Right ventricle myocardium superior (tissue), 1 donor: ENCODE measurements at places on chromosomes 5 and 9. TPM values are rescaled to one million over a fixed set of nuclear protein-coding genes. Genes with fewer than 3 reads are reported as not detected.

- DNase-seq: no peak
These were observed 335.8 kb upstream of the ACTBL2 start for GRCh38 chr5:57818397-57818796.

- no peak for DNase-seq
These were observed 228.8 kb downstream of the FSTL4 start for GRCh38 chr5:133383580-133383939.

- no peak for DNase-seq
These were observed 437.2 kb downstream of the NFIB start for GRCh38 chr9:13876741-13877140.

DNA sequence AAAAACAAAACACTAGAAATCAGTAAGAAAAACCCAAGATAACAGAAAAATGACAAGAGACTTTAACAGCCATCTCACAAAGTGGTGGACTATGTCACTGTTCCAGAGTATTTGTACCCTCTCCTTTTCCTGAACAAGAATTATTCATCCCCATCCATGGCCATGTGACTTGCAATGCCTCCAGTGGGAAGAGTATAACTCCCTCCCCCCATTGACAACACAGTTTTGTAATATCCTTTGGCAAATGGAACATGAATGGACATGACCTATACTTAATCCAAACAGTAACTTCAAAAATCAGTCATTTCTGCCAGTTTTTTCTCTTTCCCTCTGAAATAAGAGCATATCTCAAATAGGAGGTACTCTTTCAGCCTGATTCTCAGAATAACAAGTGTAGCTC lies 33.9 kb downstream of the PTBP3 start:
- DNase-seq: no peak

DNA sequence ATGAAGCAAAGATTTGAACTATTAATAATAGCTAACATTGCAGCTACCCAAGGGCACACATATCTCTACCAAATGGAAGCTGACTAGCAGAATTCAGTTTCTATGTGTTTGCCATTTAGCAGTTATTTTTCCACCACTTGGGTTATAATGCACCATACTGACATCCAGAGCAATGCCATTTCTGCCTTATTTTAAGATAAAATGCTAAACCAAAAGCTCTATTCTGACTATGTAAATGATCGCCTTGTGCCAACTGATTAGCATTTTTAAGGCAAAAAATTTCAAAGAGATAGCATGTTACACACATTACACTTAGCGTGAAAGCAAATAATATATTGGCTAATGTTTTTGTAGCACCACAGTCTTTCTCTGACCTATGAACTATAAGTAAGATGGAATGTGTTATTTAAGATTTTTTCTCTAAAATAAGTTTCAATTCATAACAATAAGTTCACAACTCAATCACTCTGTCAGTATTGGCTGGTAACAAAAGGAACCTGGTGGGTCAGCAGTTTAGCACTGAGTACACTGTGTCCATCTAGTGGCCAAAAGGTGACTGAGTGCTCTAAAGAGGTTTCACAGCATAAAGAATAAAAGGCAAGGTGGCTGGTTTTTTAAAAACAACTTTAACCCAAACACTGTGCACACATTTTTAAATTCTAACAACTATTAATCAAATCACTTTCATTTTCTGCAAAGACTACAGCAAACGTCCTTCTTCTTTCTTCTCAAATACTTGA lies 443.5 kb downstream of the PDE4D start:
- no peak for DNase-seq

DNA sequence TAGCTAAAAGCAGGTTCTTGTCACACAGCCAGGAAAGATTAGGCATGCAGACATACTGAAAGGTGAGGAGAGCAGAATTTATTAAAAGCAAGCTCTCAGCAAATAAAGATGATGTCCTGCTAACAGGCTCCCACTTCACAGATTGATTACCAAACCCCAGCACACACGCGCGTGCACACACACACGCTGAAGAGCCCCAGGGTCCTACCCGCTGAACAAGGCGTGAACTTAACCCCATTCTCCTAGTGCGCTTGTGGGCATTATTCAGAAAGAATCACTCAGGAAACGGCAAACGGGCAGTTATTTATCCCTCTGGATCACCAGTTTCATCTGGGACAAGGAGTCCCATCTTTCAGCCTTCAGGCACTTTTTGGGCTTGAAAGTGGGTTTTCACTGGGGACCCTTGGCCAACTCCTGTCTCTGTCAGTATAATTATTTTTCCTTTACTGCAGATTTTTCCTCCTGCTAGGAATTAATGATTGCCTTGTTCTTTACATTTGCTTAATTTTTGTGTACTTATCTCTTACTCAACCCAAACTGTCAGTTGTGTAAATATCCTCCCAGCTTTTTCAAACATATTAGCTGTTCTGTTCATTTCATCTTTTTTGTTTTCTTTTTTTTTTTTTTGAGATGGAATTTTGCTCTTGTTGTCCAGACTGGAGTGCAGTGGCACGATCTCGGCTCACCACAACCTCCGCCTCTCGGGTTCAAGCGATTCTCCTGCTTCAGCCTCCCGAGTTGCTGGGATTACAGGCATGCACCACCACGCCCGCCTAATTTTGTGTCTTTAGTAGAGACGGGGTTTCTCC lies 92.6 kb downstream of the RIC1 start:
- DNase-seq: no peak

DNA sequence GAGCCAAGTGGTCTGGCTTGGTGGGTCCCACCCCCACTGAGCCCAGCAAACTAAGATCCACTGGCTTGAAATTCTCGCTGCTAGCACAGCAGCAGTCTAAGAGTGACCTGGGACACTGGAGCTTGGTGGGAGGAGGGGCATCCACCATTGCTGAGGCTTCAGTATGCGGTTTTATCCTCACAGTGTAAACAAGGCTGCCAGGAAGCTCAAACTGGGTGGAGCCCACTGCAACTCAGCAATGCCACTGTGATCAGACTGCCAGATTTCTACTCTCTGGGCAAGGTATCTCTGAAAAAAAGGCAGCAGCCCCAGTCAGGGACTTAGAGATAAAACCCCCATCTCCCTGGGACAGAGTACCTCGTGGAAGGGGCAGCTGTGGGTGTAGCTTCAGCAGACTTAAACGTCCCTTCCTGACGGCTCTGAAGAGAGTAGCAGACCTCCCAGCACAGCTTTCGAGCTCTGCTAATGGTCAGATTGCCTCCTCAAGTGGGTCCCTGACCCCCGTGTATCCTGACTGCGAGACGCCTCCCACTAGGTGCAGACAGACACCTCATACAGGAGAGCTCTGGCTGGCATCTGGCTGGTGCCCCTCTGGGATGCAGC lies 18.2 kb upstream of the STK32A start:
- no peak for DNase-seq

DNA sequence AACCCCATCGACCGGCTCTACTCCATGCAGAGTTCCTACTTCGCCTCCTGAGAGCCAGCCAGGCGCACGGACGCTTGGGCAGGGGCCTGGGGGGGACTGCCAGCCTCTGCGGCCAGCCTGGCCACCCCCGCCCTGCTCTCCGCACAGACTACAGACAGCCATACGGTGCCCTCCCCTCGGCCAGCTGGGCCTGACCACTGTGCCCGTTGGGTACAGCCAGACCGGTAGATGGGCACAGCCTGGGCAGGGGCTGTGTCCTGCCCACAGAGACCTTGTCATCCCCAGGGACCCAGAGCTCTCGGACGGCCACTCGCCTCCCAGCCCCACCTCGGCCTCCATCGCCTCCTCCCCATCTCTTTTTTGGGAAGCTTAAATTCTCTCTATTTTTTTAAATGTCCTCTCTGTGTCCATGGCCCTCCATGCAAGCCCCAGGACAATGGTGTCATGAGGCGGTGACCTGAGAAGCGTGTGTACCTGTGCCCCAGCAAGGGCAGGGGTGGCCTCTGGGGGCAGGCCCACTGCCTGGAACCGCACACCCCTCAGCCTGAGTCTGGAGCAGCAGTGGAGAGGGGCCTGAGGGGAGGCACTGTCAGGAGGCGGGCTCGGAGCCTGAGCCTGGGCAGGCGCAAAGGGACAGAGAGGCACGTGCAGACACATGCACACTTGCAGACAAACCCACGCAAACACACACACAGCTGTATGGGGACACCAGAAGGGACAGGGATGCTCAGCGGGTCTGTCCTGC lies 82.8 kb downstream of the LMX1B start:
- peak; percentile 28 for DNase-seq

- no peak for DNase-seq
These were observed 81.4 kb downstream of the C9orf152 start for GRCh38 chr9:110126499-110126941.

DNA sequence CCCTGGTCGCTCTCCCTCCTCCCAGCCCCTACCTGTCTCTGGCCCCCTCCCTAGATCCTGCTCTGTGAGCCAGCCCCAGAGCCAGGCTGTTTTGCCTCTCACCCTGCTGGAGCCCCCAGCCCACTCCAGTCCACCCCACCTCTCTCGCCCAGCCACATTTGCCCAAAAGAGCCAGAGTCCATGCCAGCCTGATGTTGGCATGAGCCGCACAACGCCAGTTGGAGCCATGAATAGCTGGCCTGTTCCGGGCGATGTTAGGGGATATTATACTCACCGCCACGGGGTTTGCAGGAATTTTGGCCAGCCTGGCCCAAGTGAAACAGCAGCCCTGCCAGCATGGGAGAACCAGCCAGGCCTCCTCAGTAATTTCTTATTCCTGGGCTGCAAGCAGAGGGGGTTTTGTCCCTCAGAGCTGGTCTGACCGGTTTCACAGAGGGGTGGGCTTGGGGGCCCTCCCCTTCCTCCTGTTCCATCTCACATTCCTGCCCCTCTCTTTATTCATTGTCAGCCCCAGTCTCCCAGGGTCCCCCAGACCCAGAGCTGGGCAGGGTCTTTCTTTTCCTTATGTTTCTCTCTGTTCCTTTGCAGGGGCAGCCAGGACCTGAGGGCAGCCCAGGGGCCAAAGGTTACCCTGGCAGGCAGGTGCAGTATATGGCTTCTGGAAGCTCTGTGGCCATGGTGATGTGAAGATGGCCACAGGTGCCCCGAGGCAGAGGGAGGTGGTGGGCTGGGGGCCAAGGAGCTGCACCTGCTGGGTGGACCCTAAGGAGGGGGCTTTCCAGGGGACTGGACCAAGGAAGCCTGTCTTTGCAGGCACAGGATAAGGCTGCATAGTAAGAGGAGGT lies 50.1 kb downstream of the COL27A1 start:
- no peak for DNase-seq

DNA sequence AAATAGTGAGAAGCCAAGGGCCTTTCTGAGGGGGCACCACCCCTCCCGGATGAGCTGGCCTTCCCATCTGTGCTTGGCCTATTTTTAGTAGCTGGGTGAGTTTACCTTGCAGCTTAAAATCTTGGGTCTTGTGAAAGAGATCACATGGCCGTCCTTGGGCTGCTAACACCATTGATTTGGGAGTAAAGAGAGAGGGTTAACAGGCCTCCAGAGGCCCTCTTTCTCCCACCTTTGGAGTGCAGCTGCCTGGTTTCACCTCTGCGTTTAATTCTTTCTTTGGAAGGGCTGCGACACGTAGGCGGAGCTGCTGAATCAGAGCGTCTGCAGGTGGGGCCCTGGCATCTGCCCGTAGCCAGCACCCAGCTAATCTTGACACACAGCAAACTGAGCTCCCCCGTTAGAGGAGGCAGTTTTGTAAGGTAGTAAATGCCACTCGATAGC lies 12.8 kb downstream of the OLFM1 start:
- no peak for DNase-seq

DNA sequence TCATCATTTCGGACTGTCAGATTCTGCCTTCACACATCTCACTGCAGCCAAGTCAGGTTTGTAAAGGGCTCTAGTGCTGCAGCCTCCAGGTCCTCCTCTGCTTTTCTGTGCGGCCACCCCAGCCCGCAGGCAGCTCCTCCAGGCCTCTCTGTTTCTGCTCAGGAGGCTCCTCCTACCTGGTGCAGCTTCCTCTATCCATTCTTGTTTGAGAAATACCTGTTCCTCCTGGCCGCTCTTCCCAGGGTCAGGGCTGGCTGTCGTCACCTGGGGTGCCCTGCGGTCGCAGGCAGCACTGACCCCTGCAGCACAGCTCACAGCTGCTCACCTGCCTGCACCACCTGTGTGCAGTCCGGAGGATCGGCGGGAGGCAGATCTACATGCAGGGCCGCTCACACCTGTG lies 387.7 kb upstream of the IRX4 start:
- no peak for DNase-seq

DNA sequence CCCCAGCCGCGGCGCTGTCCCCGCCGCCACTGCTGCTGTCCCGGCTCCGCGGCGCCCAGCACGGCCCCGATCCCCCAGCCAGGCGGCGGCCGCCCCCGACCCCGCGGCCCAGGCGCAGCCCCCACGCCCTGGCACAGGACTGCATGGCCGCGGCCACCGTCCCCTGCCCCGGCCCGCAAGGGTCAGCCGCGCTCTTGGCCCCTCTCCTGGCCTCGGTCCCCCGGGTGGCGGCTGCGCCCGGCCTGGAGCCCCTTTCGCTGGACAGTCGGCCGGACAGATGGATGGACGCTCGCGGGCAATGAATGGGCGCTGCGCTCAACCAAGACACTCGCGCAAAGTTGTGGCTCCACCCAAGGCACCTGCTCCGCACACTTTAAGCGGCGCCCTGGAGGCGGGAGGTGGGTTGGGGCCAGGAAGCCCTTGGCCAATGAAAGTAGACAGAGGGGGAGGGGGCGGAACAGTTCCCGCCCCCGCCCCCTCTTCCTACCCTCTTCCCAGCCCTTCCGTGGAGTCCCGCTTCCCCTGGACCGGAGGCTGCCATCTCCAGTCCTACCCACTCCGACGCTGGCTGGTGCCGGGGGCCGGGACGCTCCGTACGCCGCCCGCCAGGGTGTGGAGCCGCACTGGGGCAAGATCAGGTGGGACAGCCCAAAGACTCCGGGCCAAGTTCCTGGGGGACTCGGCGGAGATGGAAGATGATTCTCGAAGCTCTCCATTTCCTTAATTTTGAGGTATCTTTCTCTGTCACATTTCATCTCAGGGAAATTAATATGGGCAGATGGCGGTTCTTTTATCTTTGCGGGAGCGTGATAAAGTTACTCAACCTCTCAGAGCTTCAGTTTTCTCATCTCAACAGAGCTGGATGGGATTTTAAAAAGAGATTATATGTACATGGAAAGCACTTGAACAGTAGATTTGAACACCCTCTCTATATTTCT lies at the start of gene GLDC:
Gene GLDC, minus strand, starts transcription at position 375 of the 938 bp plus-strand sequence. Its CDS starts 230 bp downstream, at position 145.
- peak; percentile 47 for DNase-seq

- DNase-seq: no peak
These were observed 55.9 kb downstream of the TMEM215 start for GRCh38 chr9:32839013-32839885.

GRCh38 chr9:72154468-72155285 lies 5.4 kb downstream of the GDA start:
- no peak for DNase-seq

DNA sequence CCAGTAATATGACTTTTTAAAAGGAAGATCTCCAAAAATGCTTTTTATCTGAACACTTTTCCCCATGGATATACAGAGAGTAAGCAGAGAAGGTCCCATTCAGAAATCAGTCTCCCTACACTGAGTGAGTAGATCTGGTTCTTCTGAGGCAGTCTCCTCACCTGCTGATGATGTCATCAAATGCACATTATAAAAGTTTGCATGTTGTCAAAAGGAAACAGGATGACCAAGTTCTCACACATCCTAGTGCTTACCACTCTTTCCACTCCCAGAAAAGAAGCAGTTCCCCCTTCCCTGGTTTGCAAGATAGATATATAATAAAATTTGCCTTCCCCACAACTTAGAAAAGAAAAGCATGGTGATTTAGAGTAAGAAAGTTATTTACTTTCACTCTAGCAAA lies 180.5 kb downstream of the RAB3C start:
- DNase-seq: no peak

The TAF1L gene
- not detected for total RNA-seq

The ITGA2 gene
- 0.97 TPM for total RNA-seq

The SH2D3C gene
- total RNA-seq: 18.2 TPM

The MYMK gene
- total RNA-seq: not detected

The SPATA31D4 gene
- total RNA-seq: not detected

The NUDT12 gene
- total RNA-seq: 11.6 TPM

The TLX3 gene
- total RNA-seq: not detected

The NTRK2 gene
- 4.5 TPM for total RNA-seq

The LRRC19 gene
- total RNA-seq: not detected

The EXOSC3 gene
- total RNA-seq: 18.6 TPM
